ENCODE measurements at places on chromosomes 12 and 14.

GRCh38 chr12:56151672-56152131, 685 bp upstream of the MYL6B start:
- DNase-seq, result peak; percentile 65

DNA sequence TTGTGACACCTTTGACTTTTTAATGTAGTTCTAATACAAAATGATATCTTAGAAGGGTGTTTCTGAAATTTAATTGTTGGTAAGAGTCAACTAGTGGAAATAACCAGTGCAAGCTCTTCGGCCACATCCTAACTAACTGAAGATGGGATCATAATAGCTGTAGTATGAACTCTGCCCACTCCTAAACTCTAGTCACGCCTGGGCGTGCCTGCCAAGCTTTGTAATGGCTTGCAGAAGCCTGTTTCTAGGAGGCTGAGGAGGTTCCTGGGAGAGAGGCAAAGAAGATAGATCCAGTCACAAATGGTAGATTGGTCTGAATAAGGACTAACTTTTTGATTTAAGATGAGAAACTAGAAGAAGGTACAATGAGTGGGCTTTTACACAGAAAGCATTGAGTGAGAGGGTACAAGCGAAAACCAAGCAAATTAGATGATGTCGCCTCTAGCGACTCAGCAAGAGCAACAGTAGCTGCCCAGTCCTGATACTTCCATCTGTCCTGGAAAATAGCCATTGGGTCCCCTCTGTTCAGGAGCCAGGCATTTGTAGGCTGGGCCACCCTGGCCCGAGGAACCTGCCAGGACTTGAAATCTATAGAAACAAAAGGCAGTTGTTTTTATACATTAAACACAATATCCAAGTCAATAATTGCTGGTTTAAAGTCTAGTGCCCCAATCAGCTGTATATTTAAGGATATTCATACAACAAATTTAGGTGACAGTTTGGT, 148.8 kb downstream of the SLC38A4 start:
- DNase-seq, result no peak

DNA sequence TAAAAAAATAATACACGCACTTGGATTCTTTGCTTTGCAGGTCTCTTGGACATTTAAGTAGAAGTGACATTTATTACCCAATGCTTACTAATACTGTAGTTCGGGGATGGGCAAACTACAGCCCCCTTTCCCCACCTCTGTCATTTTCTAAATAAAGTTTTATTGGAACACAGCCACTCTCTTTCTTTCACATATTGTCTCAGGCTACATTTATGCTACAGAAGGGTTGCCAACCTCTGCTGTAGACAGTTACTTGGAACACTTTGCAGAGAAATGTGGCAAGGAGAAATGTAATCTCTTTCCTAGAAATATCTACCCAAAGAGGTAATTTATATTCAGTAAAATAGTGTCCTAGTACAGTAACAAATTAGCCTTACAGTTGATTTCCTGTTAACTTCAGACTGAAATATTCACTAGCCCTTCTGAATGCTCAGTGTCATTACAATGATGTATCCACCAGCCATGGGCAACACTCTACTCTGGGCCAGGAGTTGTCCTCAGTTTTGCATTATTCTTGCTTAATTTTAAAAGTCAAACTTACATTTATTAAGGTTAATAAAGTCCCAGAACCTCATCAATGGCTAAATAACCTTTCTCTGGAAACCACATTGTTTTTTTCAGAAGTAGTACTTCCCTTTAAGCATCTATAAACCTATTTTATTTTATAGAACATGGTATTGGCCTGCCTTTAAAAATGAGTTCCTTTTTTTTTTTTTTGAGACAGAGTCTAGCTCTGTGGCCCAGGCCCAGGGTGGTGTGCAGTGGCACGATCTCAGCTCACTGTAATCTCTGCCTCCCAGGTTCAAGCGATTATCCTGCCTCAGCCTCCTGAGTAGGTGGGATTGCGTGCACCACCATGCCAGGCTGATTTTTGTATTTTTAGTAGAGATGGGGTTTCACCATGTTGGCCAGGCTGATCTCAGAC, 269.6 kb upstream of the AMIGO2 start:
- no peak for DNase-seq

GRCh38 chr12:107912421-107913004, 138.0 kb downstream of the ASCL4 start:
- DNase-seq, result peak; percentile 71

DNA sequence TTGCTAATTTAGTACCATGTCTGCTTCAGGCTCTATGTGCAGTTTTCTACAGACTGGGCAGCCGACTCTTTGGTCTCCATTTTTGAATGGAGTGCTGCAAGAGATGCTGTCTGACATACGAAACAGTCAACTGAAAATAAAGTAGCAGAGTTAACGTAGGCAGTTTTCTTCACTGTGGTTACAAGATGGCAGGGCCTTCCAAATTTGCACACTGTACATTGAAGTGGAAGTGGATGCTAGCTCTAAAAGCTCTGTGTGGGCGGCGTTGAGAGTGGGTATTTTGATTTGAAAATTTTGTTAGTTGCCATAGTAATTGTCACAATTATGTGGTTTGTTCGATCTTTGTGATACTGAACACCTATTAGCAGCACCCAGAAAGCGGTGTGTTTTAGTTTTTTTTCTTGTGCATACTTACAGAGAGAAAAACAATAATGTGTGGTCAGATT, 154.9 kb upstream of the ATP2B1 start:
- DNase-seq, result no peak

GRCh38 chr12:15757553-15758255, 31.5 kb downstream of the EPS8 start:
- no peak for DNase-seq

- no peak for DNase-seq
These were observed 12.1 kb upstream of the SLC10A1 start for GRCh38 chr14:69808919-69809808.

GRCh38 chr14:74217672-74218448, 21.4 kb upstream of the VSX2 start:
- peak; percentile 55 for DNase-seq

GRCh38 chr14:98345161-98345560, 926.8 kb downstream of the BCL11B start:
- no peak for DNase-seq

GRCh38 chr12:4051596-4051995, 178.4 kb upstream of the PARP11 start:
- no peak for DNase-seq

- no peak for DNase-seq
These were observed 62.6 kb downstream of the SMUG1 start for GRCh38 chr12:54126029-54126695.

- no peak for DNase-seq
These were observed 523.2 kb upstream of the CCDC196 start for GRCh38 chr14:65962952-65963351.

DNA sequence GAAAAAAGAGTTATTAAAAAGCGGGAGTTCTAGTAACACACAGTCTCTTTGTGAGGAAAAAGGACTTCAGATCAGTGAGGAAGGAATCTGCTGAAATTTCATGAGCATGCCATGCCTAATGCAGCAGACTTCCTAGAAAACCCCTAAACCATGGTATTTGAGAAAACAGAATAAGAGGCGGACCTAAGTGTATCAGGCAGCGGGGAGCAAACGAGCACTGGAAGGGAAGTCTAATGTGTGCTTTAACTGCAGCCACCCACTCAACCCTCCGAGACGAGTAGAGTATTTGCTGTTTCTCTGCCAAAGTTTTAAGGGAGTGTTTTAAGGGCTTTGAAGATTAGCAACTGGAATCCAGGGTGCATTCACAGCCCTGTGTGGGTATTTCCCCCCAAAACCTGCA, 36.5 kb downstream of the ACADS start:
- DNase-seq, result no peak

DNA sequence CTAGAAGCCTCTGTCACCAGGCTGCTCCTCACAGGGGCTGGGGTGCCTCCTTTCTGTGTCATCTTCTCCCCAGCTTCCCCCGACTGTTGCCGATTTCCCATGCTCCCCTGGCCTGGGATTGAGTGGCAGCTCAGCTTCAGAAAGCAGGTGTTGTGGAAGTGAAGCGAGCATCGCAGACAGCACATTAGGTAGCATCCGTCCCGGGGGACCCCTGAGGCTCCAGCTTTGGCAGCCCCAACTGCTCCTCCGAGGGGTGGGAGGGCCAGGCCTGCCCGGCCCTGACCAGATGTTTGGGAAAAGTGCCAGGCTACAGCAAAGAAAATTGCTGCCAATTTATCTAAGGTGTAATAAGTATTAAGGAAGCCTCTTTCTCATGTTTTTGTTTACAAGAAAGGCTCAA, 1045.6 kb downstream of the BCL11B start:
- no peak for DNase-seq

- DNase-seq, result no peak
These were observed 78.6 kb upstream of the TBX3 start for GRCh38 chr12:114762490-114763110.

DNA sequence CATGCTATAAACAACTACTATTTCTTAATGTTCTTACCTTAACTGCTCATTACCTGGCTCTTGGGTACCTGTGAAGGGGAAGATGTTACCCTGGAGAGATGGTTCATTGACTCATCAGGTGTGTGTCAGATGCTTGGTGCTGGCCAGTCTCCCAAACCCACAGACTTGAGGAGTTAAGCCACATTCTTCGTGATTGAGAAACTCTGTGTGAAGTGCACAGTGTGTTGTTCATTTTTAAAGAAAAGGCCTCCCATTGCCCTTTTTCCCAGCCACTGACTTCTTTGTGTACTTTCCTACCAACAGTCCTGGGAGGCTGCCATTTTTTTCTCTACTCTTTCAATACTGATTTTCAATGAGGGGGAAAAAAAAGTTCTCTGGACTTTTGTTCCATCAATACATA, 3.2 kb downstream of the MGST1 start:
- no peak for DNase-seq

DNA sequence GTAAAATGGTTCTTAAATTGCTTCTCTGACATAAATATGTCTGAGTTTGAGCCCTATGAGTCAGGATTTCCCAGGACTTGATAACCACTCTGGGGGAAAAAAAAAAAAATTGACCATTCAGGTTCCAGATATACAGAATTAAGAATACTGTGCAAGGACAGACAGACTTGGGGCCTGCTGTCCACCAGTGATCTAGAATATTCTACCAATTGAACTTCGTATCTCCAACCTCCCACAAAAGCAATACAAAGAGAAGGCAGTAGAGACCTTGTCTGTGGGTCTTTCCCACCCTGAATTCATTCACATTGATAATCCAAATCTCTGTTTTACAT, 4.1 kb downstream of the SINHCAF start:
- peak; percentile 41 for DNase-seq

- peak; percentile 57 for DNase-seq
These were observed 9.4 kb downstream of the GCH1 start for GRCh38 chr14:54893151-54893760.

DNA sequence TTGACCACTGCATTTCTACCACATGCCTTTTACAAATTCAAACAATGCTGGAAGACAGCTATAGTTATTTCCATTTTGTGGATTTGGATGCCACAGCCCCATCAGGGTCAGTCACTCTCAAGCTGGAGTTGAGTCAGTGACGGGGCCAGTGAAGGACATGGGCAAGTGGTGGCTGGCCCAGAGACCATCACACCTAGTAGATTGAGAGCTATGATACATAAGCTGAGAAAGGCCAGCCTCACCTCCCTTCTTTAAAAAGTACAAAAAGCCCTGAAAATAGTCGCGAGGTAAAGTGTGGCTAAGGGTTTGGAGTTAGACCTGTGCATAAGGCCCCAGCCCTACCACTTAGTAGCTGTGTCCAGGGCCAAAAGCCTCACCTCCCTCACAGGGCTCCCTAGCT, 4.1 kb downstream of the KCTD10 start:
- no peak for DNase-seq

- no peak for DNase-seq
These were observed 3.7 kb upstream of the NECAP1 start for GRCh38 chr12:8078398-8078797.

- DNase-seq, result no peak
These were observed 289.4 kb downstream of the CCDC91 start for GRCh38 chr12:28479683-28480082.

GRCh38 chr14:56720703-56721460, 89.4 kb downstream of the OTX2 start:
- DNase-seq, result no peak

- DNase-seq, result peak; percentile 80
These were observed at the start of gene ZBTB25 for GRCh38 chr14:64503434-64504309. Gene ZBTB25, minus strand, starts transcription at chr14:64503838. Its CDS starts 13,305 bp downstream, at chr14:64490533.

- DNase-seq, result no peak
These were observed 145.8 kb downstream of the NTF3 start for GRCh38 chr12:5577741-5578140.

GRCh38 chr12:117313926-117314325, 47.5 kb downstream of the NOS1 start:
- no peak for DNase-seq

- DNase-seq, result no peak
These were observed 18.4 kb downstream of the ANO6 start for GRCh38 chr12:45234139-45234865.

GRCh38 chr14:24130717-24131548, 474 bp downstream of the FITM1 start:
- DNase-seq, result no peak

- no peak for DNase-seq
These were observed 57.0 kb downstream of the SLC25A21 start for GRCh38 chr14:37115406-37115805.

Measured in hematopoietic multipotent progenitor cell treated with erythropoietin and hydrocortisone succinate and interleukin-3 and kit ligand, for 15 days (in vitro differentiated cells).